KG1 (cell line): ENCODE measurements at places on chromosomes 5 and 9.

DNA sequence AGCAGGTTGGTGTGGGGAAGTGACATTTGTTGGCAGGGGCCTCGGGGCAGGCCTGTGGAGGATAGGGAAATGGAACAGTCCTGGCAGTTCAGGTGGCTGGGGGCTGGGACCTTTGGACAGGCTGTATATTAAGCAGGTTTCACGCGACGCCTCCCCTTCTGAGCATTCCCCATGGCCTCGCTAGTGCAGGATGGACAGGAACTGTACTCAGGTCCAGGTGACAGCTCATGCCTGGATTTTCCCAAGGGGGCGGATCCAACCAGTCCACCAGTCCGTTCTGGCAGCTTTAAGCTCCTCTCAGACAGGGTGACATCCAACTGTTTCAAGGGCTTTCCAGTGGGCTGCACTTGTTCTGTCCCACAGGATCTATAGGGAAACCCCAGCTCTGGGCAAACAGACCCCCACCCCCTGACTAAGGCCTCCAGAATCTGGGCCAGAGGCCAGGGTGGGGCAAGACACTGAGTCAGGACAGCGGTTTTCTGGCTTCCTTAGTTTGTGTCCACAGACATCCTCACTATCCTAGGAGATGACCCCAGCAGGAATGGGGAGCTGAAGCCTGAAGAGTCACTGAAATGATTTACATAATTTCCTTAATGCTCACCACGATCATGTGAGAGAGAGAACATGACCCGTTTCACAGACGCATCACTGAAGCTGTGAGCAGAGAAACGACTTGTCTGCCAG, 20.9 kb downstream of the CSF2 start:
- DNase-seq: no peak

DNA sequence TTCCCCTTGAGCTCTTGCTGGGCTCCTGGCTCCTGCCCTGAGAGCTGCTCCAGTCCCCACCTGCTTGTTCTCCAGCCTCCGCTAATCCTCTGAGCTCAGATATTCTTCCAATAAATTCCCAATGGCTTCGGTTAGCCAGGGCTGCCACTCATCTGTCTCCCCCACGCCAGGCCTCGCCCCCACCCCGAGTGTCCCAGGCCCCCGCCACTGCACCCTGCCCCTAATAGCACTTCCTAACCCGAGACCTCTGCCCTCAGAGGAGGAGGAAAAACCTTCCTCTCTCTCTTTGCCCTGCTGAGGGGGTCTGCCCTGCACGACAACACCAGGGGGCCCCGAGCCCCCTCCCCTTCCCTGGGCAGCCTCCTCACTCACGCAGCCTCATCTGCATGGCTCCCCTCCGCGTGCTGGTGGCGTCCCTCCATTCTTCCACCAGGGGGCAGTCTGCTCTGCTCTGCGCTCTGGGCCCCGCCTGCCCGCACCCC, 5.4 kb upstream of the LCN15 start:
- no peak for DNase-seq

DNA sequence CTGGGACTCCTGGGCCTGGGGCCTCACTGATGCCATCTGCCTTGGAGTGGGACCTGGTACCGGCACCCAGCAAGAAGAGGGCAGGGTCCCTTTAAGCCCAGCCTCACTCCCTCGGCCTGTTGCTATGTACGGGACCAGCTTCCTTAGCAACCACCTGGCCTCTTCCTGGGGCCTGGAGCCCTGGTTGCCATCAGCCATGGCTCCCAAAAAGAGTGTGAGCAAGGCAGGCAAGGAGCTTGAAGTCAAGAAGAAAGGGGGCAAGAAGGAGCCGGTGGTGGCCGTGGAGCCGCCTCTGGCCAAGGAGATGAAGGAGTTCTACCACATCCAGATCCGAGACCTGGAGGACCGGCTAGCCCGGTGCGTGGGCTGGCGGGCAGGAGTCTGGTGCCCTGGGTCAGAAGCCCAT, at the start of gene CFAP157:
Gene CFAP157 (plus strand): TSS at position 153 of the 406 bp plus-strand sequence. CDS start 44 bp downstream, at position 197.
- no peak for DNase-seq

DNA sequence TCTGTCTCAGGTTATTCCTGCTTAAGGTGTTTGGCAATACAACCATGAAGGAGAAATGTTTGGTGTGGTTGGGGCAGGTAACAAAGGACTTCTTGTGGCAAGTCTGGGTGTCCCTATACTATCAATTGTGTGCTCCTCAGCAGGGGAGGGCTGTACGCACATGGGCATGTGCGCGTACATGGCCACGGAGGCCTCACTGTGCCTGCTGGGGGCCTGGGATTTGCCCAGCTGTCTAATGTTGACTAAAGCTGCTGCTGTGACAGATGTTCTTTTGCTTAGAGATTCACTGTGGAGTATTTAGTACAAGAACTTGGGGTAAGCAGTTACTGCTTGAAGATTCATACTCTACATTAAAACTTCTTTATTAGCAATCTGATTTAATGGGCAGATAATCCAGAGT, 97.5 kb downstream of the HSPA4 start:
- DNase-seq: no peak

GRCh38 chr5:149411738-149412519, 32.8 kb upstream of the IL17B start:
- DNase-seq: no peak

GRCh38 chr9:6305954-6306563, 22.1 kb upstream of the TPD52L3 start:
- no peak for DNase-seq

- no peak for DNase-seq
Observed at GRCh38 chr5:17287501-17288155, 70.2 kb downstream of the BASP1 start.

DNA sequence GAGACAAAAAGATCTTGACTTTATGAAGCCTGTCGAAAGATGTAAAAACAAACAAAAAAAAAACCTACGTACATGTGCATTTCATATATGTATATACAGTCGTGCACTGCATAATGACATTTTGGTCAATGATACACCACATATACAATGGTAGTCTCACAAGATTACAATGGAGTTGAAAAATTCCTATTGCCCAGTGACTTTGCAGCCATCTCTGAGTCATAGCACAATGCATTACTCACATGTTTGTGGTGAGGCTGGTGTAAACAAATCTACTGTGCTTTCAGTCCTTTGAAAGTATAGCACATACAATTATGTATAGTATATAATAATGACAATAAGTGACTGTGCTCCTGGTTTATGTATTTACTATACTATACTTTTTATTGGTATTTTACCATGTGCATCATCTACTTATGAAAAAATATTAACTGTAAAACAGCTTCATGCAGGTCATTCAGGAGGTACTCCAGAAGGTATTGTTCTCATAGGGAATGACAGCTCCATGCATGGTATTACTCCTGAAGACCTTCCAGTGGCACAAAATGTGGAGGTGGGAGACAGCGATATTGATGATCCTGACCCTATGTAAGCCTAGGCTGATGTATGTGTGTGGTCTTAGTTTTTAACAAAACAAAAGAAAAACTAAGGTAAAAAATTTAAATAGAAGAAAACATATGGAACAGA, 73.7 kb upstream of the FST start:
- no peak for DNase-seq

GRCh38 chr5:16776611-16777251, 159.4 kb downstream of the MYO10 start:
- no peak for DNase-seq

- no peak for DNase-seq
Observed at GRCh38 chr5:181181650-181182565, 23.1 kb downstream of the TRIM7 start.

DNA sequence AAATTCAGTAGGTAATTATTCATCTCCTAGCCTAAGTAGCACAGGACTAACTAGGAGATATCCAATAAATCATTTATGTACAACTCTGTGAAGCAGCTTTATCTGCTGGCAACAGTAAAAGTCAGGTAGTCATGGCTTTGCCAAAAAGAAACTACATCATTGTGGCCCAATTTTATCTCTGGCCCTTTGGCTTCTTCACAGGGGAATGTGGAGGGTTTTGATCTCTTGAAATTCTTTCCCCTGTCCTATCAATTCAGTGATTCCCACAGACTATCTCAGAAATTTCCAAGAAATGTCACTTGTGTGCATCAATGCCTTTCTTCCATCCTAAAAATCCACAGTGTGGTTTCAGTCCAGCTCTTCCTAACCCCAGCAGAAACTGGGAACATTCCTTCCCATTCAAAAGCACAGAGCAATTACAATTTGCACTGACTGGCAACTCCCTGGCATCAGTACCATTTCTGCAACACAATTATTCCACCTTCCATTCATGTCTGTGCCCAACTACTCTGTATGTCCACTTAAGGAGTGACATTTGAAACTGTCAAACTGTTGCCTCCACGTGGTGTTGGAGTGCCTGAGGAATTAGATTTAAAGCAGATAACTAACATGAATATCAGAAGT, 6.6 kb downstream of the CDC14B start:
- no peak for DNase-seq
